ENCODE measurements at places on chromosomes 3 and 15. TPM values are rescaled to one million over a fixed set of nuclear protein-coding genes. Genes with fewer than 3 reads are reported as not detected.
A peak's percentile ranks its signal among the peaks of the same experiment; 100 is the strongest.

DNA sequence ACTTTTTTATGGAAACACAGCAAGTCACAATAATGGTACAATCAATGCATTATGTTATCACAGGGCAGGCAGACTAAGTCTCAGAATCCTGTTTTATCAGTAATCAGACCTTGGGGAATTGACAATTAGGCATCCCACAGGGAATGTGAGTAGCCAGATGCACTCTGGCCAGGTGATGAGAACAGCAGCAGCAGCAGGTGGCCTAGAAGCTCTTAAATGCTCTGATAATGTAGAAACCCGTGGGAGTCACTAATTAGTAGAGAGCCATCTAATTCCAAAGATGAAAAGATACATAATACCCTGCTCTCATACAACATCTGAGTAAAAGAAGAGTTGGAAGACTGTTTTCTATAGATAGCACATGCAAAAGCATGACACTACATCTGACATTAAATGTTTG is 12.6 kb downstream of the CEP152 start:
- no peak for DNase-seq

The MYZAP gene
- 0.24 TPM for total RNA-seq

The NRROS gene
- 2.7 TPM for total RNA-seq

DNA sequence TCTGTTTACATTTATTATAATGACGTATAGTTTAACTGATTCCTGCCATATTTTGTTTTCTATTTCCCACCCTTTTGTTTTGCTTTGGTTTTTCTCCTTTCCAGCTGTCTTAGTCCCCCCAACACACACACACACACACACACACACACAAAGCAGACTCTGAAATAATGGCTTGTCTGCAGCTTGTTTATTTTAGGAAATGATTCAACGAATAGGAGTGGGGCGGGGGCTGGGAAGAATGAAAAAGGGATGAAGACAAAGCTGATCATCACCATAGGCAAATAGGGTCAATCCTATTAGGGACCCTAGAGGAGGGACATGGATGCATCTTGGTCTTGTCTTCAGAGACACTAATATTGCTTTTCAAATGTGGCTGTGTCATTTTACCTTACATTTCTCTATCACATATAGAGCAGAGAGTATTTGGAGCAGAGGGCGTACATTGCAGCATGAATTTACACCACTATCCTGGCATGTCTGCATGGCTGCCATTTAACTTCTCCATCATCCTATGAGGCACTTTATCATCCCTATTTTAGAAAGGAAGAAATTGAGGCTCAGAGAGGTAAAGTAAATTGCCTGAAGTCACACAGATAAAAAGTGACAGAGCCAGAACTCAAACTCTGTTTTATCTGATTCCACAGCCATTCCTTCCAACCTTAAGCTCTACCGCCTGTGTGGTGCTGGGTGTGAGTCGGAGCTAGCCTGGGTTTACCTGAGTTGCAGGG is 147.2 kb upstream of the TPM1 start:
- peak; percentile 84 for DNase-seq

The GATM gene
- 0.68 TPM for total RNA-seq

The GRM2 gene
- total RNA-seq, result 0.10 TPM

- no peak for DNase-seq
Observed at GRCh38 chr15:92595506-92596381, 59.8 kb downstream of the FAM174B start.

The BDH1 gene
- total RNA-seq, result 14.5 TPM

DNA sequence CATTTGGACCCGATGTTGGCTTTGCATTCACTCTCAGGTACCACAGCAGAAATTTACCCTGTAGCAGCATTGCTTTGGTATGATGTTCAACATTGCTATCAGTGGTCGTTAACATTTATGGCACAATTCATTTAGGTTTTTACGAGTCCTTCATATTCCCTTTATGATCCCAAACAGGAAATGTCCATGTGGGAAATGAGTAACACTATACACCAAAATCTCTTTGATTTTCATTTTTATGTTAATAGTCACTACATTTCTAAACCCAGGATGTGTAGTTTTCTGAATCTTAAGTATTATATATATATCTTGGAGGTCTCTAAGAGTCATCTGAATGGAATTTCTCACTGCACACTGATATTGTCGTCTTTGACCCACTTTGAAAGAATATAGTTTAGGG is 78.5 kb upstream of the RBMS3 start:
- peak; percentile 27 for DNase-seq

DNA sequence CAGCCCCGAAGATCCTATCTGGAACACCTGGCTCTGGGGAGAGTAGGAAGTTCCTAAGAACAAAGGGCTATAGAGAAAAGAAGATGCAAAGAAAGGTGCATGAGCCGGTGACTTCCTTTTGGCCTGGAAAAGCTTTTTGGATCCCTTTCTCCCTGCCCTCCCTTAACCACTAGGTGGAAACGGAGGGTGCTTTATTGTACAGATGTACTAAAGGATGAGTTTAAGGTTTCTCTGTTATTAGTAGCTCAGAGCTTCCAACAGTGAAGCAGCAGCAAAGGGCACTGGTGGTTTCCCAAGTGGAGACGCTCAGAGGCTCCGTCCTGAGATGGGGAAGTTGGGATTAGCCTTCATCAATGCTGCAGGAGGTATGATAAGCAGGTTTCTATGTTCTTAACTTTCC is 5.9 kb upstream of the ADGRG7 start:
- peak; percentile 61 for DNase-seq

The IQCF5 gene
- not detected for total RNA-seq

DNA sequence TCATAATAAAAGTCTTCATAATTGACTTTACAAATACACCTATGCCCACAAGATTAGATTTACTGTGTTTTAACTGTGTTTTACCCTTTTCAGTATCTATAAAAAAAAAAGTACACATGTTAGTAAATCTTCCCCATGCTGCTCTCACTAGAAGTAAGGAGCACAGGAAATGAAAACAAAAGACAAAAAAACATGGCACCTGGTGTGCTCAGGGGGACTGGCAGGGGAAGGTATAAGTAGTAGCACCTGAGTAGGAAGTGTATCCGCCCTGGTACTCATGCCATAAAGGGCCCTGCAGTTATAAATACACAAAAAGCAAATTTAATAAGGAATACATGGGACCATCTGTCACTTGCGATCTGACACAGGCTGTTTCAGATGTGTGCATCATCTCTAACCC is 8.9 kb upstream of the ALDH1A2 start:
- DNase-seq, result no peak

DNA sequence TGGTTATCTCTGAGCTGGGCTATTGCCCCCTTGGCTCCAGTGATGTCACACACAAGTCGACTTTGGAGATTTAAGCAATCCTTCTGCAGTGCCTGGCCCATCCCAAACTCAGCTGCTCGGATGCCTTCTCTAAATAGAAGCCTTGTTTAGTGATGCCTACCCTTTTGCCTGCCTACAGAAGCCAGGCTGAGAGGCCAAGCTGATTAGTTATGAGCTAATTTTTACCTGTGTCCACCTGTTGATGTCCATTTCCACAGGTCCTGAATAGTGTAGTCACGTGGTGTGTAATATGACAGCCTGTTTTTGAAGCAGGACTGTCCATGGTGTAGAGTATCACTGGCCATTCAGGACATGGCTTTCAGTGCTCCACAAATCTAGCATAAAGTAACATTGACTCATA is 45.5 kb downstream of the SSUH2 start:
- no peak for DNase-seq

DNA sequence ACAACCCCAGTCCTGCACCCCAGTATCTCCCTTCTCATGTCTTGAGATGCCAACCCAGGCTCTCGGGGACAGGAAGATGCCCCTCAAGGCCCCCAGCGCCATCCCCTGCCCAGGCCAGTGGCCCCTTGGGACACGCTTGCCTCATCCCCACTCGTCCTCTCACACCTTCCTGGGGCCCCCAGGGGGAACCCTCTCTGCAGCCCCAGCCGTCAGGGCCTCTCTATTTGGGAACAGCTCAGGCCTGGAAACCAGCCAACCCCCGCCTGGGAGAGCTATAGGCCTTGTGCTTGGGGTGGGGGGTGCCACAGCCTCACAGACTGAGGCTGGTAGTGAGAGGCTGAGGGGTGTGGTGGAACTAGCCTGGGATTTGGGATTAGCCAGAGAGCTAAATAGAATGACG is 7.8 kb downstream of the LINGO1 start:
- DNase-seq, result no peak

DNA sequence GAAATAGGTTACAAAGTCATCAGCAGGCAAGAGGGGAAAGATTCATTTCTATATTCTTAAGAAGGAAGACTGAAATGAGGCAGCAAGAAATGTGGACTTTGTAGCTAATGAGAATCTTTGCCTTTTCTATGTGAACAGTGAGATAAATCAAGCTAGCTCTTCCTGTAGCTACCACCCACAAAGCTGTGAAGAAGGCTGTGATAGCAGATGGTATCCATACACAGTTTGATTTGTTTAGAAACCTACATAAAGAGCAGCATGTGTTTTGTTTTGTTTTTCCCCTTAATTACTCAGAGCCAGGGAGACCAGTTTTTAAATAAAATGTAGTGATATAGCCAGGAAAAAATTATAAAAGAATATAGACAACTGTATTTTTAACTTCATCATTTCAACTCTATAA is 45.5 kb downstream of the TEX9 start:
- no peak for DNase-seq

DNA sequence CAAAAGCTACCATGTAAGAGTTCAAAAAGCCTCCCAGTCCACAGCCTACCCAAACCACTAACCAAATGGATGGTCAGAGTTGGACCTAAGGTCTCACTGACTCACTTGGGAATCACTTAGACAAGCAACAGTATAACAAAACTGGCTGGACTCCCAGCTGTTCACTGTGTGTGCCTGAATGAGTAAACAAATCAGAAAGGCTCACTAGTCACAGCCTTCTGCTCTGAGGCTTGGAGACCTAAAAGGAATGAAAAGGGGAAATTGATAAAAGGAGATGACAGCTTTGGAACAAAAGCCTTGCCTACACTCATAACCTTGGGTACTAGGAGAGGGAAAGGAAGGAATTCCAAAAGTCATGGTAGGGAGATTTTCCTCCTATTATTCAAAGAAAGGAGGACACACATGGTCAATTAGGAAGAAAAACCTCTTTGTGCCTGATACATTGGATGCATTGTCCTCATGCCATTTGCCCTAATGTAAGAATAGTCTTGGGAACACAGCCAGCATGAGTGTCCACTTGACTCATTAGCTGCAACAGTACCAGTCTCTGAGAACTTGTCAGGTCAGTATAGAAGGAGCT is 92.3 kb downstream of the FRMD5 start:
- peak; percentile 99 for DNase-seq

DNA sequence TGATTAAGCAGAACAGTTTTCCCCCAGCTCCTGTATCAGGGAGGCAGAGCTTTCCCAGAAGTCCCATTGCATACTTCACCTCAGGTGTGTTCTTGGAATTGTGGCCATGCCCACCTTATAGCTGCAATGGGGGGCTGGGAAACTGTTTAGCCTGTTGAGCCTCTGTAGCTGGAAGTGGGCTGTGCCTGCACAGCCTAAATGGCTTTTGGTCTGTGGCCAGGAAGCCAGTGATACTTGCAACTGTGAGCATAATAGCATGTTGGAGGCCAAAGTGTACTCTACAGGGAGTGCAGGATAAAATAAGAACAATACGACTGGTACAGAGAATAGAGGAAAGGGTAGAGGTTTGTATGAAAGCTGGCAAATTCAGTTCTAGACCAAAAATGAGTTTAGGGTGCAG is 248.5 kb downstream of the PTPRG start:
- no peak for DNase-seq

The IL17RD gene
- 8.8 TPM for total RNA-seq

GRCh38 chr15:69664572-69665571 is 212.3 kb downstream of the RPLP1 start:
- DNase-seq, result no peak

DNA sequence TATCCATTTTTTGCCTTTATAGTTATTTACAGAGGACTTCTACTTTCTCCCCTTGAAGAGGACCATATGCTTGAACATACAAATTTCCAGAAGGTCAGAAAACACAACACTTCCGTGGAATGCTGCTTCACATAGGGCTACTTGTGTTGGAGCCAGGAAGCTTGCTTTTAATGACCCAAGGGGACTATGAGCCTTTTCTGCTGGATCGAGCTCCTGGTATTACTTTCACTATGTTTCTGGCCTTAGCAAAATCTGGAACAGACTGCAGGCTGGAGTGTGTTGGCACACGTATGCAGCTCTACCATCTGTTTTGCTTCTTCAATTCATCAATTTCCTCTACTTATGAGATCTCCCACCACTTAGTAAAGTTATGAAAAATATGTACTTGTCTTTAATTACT is 69.3 kb upstream of the CBLB start:
- peak; percentile 59 for DNase-seq

- no peak for DNase-seq
Observed at GRCh38 chr3:15750143-15750542, 47.6 kb downstream of the ANKRD28 start.

- DNase-seq, result no peak
Observed at GRCh38 chr3:194937144-194937543, 251.5 kb downstream of the FAM43A start.

The MITF gene
- total RNA-seq, result 4.3 TPM

- peak; percentile 38 for DNase-seq
Observed at GRCh38 chr15:76866716-76867321, 38.3 kb downstream of the SCAPER start.

DNA sequence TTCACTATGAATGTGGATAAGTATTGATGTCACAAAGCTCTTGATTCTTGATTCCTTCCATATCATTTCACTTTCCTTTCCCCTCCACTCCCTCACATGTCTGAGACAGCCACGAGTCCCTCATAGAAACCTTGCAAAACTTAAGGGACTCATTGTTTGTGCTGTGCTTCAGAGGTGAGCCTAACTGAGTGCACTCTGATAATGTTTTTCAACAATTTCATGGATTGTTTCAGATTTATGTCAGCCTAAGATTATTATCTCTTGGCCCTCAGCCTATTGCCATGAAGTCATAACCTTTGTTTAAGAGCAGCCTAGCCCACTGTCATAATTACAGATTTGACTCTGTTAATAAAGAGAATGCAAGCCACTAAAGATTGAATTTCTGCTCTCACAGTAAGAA is 363.6 kb downstream of the MECOM start:
- DNase-seq, result no peak

- no peak for DNase-seq
Observed at GRCh38 chr3:53834429-53835095, 11.7 kb downstream of the CHDH start.

DNA sequence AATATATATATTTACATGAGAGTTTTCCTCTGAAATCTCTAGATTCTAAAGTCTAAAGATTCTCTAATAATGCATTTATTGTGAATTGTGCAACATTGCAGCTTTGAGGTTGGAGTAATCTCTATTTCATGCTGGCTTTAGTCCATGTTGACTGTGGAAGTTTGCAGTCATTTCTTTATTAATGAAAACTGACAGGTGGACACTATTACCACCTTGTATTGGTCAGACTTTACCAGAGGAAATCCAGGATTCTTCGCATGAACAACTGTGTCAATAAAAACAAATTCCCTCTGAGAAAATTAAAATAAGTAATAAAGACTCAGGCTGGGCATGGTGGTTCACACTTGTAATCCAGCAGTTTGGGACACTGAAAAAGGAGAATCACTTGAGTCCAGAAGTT is 274.1 kb downstream of the SHQ1 start:
- DNase-seq, result no peak
